Prostate gland (tissue), 2 donors: ENCODE measurements at places on chromosomes 4 and X. TPM values are rescaled to one million over a fixed set of nuclear protein-coding genes. Genes with fewer than 3 reads are reported as not detected.

Gene SLC6A14
- total RNA-seq, result 0.73 TPM

Gene TREX2
- 5.8 TPM for total RNA-seq

Gene SLIT2
- total RNA-seq, result 11.0 TPM

Gene TCP11X2
- total RNA-seq, result 0.40 TPM

GRCh38 chr4:183289688-183290087 is 30.4 kb downstream of the CLDN22 start:
- H3K27ac ChIP-seq, result no peak overlapping the region
- no peaks in the 10 kb centered on the region for H3K4me1 ChIP-seq
- no peak overlapping the region for H3K4me3 ChIP-seq

DNA sequence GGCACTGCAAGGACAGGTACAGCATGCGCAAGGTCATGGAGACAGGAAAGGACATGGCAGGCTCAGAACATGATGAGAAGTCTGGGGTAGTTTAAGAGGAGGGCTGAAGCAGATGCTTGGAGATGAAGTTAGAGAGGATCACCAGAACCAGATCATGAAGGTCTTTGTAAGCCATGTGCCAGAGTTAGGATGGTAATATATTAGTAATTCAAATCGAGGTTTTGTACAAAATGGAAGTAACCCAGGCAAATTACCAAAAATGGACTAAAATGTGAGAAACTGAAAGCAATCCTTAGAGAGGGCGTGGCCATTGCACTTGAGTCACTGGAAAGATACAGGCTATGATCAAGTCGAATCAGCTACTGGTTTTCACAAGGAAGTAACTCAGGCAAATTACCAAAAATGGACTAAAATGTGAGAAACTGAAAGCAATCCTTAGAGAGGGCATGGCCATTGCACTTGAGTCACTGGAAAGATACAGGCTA is 13.5 kb downstream of the RXFP1 start:
- no peaks in the 10 kb centered on the region for H3K4me1 ChIP-seq
- H3K4me3 ChIP-seq, result no peak overlapping the region
- no peaks in the 10 kb centered on the region for H3K36me3 ChIP-seq
- H3K27me3 ChIP-seq, result no peaks in the 10 kb centered on the region
- DNase-seq, result no peak
